ENCODE measurements at places on chromosomes 16 and 17.
A peak's percentile ranks its signal among the peaks of the same experiment; 100 is the strongest.

DNA sequence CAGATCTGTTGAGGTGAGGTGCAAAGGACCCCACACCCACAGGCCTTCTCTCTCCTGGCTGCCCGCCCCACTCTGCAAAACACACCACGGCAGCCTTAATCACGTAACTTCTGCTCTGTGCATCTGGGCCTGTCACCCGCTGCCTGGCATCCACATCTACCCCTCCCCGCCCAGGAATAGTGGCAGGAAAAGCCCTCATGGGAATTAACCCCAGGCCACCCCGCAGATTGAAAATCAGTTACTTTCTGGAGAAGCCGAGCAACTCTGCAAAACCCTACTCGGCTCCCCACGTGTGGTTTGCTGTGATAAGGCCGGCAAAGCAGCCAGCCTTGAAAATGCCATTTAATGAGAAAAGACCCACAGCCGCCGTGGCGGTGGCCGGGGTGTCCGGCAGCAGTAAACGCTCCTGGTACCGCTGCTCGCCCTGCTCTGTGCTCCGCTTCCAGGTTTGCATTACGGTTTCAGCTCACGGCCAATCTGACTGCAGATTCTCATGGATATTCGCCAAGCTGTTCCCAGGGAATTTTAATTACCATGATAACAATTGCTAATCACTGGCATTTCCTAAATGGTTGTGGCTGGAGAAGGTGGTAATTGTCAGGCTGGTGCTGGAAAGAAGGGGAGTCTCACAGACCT lies 78.0 kb upstream of the DOC2B start:
- DNase-seq: no peak

GRCh38 chr17:57724026-57724728 lies 20.9 kb downstream of the CCDC182 start:
- DNase-seq: peak; percentile 74

- no peak for DNase-seq
Measured at GRCh38 chr17:58323366-58324055, 5.1 kb downstream of the TSPOAP1 start.

GRCh38 chr17:11948789-11949188 lies 48.5 kb downstream of the ZNF18 start:
- no peak for DNase-seq

GRCh38 chr16:52611817-52612673 lies 65.1 kb upstream of the TOX3 start:
- peak; percentile 80 for DNase-seq

DNA sequence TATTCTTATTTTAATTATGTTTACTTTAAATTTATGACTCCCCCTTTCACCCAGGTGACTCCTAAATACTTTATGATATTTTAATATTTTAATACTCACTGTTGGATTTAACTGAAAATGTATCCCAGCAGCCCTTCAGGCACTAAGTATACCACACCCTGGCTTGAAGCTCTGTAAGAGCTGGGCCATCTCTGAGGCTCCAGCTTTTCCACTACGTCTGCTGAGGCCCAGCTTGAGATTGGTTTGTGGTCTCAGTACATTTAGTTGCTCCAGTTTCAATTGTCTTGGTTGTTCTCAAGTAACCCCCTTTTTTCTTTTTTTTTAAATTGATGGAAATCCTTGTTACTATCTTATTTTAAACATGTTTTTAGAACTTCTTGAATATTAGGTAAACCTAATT lies 27.0 kb upstream of the CAPNS2 start:
- no peak for DNase-seq

GRCh38 chr16:27978876-27979275 lies 84.6 kb downstream of the GSG1L start:
- no peak for DNase-seq

- no peak for DNase-seq
Measured at GRCh38 chr17:16040710-16041251, 41.2 kb downstream of the TTC19 start.

GRCh38 chr17:50689251-50689650 lies 18.5 kb downstream of the ANKRD40 start:
- peak; percentile 93 for DNase-seq

DNA sequence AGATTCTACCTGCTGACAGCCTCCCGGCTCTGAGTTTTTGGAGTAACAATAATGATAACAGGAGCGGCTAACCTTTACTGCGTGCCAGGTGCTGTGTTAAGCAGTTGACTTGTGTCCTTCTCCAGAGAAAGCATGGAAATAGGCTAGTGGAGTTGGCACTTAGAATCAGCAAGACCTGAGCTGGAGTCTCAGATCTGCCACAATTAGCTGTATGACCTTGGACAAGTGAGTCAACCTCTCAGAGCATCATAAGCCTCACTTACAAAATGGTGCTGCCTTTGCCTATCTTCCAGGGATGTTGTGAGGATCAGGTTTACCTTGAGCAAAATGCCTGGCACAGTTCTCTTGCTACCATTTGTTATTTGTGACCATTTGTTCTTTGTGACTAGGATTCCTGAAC lies 32.1 kb upstream of the TEX2 start:
- DNase-seq: no peak

GRCh38 chr17:17540278-17540906 lies 44.2 kb upstream of the RASD1 start:
- DNase-seq: no peak
